Mesothelial cell of epicardium (in vitro differentiated cells): ENCODE measurements at places on chromosomes 12 and 14.

DNA sequence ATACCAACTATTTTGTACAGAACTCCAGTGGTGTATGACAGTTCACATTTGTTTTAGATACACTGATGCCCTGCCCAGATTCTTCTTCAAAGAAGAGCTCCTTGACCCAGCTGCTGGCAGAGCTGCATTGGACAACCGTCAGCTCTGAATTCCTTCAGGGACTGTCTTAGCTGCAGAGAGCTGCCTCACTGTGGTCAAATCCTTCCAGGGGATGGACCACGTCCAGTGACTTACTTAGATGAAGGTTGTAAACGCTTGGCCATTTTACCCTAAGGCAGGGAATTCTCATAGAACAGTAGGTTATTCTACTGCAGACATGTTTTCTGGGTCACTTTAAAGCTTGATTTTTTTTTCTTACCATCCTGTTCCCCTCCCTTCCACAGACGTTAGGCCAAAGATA is 905.0 kb upstream of the ATXN7L3B start:
- DNase-seq: no peak

DNA sequence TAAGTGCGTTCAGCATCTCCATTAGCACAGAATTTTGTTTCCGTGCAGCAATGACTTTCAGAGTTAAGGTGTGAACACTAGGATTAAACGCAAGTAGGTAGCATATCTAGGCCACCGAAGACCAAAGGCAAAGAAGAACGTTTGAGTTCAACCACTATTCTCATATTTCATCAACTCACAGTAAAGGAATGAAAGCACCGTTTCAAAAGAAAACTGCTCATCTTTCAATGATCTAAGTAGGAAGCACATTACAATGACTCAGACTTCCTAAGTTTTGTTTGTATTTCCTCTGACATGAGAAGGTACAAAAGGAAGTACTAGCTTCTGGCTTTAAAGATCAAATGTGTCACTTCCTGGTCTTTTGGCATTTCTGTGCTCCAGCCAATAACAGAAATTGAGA is 57.6 kb downstream of the ACADS start:
- no peak for DNase-seq

- DNase-seq: no peak
Observed at GRCh38 chr14:105030836-105031396, 10.0 kb upstream of the CDCA4 start.

GRCh38 chr12:78439666-78440065 is 424.9 kb upstream of the SYT1 start:
- no peak for DNase-seq

DNA sequence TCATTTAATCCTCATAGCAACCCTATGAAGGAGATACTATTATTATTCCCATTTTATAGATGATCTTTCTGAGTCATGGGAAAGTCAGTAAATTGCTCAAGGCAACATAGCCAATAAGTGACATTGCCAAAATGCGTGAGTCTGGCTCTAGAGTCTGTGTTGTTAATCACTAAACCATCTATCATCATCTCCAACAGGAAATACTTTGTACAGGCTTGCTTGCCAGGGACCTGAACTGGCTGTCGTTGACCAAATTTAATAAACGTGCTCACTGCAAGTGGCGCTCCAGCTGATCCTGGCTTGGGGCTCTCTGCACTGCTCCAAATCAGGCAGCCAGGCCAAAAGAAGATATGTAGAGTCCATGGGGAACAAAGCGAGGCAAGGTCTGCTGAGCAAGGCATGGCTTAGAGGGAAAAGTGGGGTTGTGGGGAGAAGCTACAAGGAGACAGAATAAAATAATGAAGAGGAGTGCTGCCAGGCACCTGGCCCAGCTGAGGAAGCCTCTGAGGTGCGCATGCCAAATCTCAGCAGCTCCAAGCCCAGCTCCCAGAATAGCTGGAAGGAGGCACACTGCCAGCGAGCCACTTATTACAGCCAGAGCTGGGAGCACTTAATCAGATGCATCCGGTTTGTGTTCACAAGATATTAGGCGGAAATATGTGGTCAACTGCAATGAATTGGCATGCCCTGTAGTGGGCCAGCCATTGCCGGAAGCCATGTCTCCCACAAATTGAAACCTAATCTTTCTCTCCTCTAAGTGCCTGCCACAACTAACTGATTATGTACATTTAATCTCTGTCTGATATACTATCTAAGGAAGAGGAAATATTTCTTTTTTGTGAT is 43.3 kb upstream of the PTPRO start:
- no peak for DNase-seq

GRCh38 chr14:100819453-100819828 is 6.5 kb upstream of the MEG3 start:
- DNase-seq: no peak

- DNase-seq: no peak
Observed at GRCh38 chr12:2172491-2173214, 119.9 kb downstream of the CACNA1C start.

- no peak for DNase-seq
Observed at GRCh38 chr12:80776706-80777105, 60.0 kb downstream of the MYF5 start.

DNA sequence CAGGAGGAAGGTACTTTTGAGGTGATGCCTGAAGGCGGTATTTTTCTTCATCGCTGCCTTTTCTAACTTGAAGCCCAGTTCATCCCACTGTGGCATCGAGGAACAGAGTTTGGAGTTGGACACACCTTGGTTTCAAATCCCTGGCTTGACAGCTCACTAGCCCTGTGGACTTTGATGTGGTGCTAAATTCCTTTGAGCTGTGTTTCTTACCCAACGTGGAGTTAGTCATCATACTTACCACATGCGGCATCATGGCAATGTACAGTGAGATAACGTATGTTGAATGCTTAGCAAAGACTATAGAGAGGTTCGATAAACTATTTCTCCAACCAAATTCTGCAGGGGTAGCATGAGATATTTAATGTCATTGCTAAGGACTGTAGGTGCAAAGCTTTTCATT is 3.4 kb downstream of the PLEKHG3 start:
- DNase-seq: no peak

GRCh38 chr14:76997257-76997970 is 31.1 kb downstream of the IRF2BPL start:
- no peak for DNase-seq

DNA sequence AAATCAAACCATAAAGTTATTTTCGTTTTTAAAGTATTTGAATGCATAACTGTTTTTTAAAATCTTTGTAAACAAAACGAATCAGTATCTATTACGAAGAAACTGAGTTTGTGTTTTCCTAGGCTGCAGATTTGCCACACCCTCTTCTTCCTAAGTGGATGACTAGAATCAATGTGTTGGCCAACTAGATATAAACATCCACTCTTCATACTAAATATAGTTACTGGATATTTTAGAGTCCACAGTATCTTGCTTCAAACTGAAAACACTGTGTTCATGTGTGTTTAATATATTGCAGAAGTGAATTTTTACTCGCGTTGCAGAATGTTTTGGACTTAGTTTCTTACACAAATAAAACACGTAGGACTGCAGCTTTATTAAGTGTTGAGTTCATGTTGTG is 63.2 kb downstream of the KLHL28 start:
- DNase-seq: no peak
